ENCODE measurements at places on chromosomes 12 and 14. TPM values are rescaled to one million over a fixed set of nuclear protein-coding genes. Genes with fewer than 3 reads are reported as not detected.

DNA sequence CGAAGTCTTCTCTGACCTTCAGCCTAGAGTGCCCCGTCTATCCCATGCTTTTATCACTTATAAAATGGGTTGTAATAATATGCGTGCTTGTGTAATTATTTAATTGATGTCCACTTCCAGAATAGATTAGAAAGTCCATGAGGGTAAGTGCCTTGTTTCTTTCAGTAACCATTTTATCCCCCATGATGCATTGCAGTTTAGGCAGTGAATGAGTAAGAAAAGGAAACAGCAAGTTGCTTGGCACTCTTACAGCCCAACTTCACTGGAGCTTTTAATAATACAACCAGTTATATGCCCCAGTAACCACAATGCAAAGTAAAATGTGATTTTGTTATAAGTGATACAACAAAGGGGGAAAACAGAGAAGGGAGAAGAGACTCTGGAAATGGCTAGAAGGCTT, 287.3 kb downstream of the MED13L start:
- DNase-seq: no peak

- no peak for DNase-seq
These were observed 127.2 kb downstream of the TMEM132C start for GRCh38 chr12:128394137-128394536.

The CCDC175 gene
- total RNA-seq: 0.09 TPM

The HSP90AA1 gene
- 955 TPM for total RNA-seq

The IL31 gene
- total RNA-seq: not detected

GRCh38 chr14:73428353-73428824, 30.0 kb downstream of the NUMB start:
- no peak for DNase-seq

DNA sequence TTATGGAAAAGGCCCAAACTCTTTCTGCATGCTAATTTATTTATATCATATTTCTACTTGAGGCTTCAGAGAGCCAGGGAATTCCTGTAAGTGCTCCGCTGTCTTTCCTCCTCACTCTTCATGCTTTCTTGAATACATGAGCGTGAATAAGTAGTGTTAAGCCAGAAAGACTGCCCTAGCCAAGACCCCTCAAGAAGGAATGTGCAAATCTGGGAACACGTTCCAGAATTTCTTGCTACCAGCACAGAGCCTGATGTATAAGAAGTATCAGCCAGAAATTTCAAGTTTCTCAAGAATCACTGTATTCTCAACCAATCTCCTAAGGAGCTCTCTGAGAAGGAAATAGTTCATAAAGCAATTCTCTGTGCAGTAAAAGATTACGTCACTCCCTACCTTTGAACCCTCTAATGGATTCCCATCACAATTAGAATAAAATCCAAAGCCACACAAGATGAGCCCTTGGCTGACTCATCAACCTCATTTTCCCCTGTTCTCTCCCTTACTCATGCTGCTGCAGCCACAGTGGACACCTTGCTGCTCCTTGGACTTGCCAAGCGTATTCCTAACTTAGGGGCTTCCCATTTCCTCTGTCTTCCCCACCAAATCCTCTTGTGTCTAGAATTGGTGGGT, 6.9 kb upstream of the TSPAN8 start:
- DNase-seq: no peak

The XPOT gene
- 132 TPM for total RNA-seq

The MAGOHB gene
- total RNA-seq: 64.5 TPM

DNA sequence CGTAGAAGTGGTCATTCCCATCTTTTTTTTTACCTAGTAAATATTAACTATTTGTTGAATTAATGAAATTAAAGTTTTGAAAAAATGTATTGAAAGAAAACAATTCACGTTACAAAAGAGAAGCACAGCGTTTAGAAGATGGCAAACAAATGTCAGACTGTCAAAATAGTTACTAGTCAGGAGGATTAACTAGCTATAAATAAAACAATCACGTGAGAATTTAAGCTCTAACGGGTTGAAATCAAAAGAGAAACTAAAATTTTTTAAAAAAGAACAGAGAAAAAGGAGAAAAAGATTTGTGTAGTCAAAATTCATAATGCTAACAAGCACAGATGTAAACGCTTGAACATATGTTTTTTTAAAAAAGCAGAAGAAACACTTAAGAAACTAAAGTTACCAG, 26.4 kb downstream of the DDHD1 start:
- no peak for DNase-seq

The RDH11 gene
- total RNA-seq: 83.2 TPM

The CSAD gene
- total RNA-seq: 7.7 TPM

DNA sequence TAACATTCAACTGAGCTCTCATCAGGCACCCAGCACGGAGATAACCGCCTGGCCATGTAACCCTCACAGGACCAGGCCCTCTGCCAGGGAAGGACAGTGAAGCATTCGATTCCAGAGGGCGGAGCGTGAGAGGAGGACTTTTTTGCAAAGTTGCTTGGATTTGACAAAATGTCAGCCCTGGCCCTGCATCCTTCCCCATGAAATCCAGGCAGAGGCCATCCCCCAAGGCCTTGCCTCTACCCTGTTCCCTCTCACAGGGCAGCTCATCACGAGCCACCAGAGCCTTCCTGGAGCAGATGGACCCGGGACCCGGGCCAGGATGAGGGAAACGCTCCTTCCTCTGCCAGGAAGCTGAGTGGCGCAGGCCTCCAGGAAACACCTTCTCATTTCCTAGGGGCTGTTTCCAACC, 17.0 kb downstream of the CAMKK2 start:
- DNase-seq: no peak

- peak; percentile 50 for DNase-seq
These were observed 33.3 kb downstream of the RAD52 start for GRCh38 chr12:916240-916639.

The TAS2R7 gene
- total RNA-seq: not detected

- DNase-seq: no peak
These were observed 21.3 kb downstream of the LRTM2 start for GRCh38 chr12:1841586-1842182.

The TMEM132C gene
- total RNA-seq: 0.22 TPM

The GAPDH gene
- 4,581 TPM for total RNA-seq

DNA sequence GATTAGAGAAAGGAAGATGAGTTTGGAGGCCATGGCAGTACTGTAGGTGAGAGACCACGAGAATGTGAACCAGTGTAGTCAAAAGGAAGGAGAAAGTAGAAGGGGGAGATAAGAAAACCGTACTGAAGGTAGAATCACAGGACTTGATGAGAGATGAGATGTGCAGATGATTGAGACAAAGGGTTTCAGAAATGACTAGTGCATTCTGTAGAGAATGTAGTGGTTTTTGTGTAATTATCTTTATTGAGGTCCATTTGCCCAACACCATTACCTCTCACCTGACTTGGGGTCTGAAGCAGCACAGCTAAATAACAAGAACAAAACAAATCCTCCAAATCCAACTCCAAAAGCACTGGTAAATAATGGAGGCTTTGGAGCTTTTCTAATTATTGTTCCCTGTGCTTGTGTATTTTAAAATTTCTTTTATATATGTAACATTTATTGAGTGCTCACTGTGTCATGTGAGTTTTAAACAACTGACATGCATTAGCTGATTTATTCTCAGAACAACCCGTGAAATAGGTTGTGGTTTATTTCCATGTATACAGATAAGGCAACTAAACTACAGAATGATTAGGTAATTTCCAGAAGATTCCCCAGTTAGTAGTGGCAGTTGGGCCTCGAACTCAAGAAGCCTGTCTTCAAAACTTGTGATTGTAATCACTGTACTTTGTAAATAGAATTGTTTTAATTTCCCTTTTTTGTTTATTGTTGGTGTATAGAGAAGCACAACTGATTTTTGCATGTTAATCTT, 390.0 kb downstream of the AEBP2 start:
- no peak for DNase-seq

GRCh38 chr12:27870939-27871338, 90.9 kb upstream of the MANSC4 start:
- DNase-seq: no peak

The CLEC4C gene
- total RNA-seq: 0.26 TPM

DNA sequence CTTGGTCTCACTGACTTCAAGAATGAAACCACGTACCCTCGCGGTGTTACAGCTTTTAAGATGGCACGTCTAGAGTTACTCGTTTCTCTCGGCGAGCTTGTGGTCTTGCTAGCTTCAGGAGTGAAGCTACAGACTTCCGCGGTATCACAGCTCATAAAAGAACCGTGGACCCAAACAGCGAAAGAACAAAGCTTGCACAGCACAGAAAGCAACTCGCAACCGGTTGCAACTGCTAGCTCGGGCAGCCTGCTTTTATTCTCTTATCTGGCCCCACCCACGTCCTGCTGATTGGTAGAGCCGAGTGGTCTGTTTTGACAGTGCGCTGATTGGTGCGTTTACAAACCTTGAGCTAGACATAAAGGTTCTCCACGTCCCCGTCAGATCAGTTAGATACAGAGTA, 4.2 kb upstream of the CLEC4C start:
- DNase-seq: peak; percentile 38

DNA sequence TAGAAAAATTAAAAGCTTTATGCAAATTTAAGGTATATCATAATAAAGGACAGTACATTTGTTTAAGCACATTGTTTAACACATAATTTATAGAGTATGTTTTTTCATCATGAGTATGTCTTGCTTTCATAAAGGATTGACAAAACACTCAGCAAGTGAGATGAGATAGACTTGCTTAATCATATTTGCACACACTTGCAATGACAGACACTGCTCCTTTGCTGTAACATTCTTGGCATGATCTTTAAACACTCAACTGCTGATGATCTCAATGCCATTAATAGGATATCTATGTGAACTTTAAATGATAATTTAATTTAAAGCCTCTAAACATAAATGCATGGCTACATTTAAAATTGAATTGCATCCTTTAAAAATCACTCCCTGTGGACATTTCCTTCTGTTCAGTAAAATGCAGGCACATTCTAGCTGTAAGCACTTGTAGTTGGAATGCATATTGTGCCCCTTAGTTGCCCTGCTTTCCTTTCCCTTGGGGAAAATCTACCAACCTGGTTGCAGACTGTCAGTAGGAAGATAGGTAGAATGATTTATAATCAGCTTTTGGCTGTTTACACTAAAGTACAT, 979.0 kb downstream of the TMTC2 start:
- no peak for DNase-seq

DNA sequence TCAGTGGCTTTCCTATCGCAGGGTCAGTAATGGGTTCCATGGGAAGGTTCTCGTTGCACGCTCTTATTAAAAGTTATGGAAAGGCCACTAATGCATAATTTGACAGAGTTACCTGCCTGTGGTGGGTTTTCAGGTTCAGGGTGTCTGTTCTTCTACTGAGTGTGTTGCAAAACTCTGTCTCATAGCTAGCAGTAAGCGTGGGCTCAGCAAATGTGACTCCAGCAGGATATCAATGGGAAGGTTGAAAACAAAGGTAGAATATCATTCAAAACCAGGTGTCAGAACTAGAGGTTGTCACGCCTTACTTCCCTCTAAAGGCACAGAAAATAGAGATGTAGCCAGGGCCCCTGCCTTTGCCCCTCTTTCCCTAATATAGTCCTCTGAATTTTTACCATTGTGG, 24.9 kb downstream of the UBE3B start:
- no peak for DNase-seq

The SAMD15 gene
- 1.1 TPM for total RNA-seq

DNA sequence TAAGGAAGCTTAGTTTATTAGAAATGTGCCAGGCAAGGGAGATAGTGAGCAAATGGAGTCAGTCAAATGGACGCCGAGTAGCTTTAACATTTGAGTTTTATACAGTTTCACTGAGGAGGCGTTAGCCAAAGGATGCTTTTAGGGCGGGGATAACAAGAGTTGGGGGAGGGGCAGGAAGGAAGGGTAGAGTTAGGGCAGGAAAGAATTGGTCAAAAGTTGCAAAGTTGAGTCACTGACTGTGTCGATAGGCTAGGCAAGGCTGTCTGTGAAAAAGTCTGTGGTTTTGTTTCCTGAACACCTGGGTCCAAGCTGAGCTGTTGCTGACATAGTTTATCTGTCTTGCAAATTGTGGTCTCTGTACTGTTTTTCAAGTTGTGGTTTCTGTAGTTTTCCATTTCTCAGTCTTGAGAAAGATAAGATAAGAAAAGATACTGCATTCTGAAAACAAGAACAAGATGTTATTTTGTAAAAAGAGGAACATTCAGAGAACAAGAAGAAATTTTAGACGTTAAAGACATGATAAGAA, 62.6 kb upstream of the RESF1 start:
- DNase-seq: no peak

DNA sequence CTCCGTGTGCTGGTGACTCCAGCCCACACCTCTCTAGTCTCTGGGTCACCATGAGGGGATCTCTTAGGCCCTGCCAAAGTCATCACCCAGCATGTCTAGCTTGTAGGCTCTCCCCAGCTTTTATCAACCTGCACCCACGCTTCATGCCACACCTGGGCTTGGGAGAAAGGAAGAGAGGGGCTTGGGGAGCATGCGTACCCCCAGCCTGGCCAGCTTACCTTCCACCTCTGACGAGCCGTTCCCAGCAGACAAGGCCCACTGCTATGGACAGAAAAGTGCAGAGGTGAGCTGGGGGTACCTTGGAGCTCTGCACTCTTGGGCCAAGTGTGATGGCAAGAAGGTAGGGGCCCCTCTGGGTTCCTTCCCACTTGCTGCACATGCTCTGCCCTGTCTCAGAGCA, 1.7 kb downstream of the PGF start:
- no peak for DNase-seq

The GLI1 gene
- total RNA-seq: 25.8 TPM

The MYO1H gene
- 0.11 TPM for total RNA-seq

The DPPA3 gene
- 2.0 TPM for total RNA-seq

DNA sequence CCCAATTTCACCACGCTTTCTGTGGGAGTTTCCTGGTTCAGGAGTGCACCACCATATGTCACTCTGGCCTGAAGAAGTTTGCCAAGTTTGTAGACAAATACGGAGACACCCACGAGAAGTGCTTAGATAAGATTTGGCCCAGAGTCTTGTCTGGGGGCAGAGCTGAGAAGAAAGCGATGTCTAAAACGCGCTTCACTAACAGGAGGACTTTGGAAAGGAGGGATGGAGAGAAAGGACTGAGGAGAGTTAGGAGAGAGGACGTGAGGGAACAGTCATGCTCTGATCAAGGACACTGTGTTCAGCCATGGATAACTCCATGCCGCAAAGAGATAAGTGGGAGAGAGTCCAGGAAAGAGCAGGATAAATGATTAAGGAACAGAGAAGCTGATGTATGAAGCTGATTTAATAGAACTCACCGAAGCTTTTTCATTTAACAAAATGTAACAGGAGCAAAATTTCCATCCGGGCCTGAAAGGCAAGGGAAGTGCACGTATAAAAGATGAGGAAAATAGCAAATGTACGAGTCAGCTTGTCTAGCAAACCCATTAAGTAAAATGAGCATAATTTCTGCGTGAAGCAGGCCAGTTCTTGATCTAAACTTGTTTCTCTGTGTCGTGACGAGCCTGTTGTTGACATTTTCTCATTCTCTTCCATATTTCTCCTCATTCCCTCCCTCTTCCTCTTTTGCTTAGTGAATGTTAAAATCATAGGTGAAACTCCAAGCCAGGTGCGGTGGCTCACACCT, 23.4 kb upstream of the MAP3K9 start:
- no peak for DNase-seq

GRCh38 chr12:45575417-45575816, 154.1 kb upstream of the ARID2 start:
- DNase-seq: no peak

DNA sequence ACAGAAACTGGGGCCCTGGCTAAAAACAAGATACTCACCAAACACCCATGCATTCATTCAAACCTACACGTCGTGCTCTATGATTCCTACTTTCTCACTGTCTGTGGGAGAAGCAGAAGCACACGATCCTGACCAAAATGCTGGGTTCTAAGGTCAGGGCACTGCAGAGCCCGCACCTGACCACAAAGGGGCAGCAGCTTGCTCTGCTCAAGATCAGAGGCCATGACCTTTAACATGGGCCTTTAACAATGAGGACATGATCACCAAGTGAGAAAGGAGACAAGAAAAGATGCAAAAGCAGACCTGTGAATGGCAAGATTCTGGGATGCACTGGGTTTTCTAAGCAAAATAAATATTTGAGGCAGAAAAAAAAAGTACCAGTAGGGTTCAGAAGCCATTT, 40.1 kb upstream of the VPS33A start:
- DNase-seq: peak; percentile 75

The IL22 gene
- total RNA-seq: not detected

Data from H9 (cell line).